ENCODE measurements at places on chromosomes 11 and 22. TPM values are rescaled to one million over a fixed set of nuclear protein-coding genes. Genes with fewer than 3 reads are reported as not detected.

Gene KCNJ11
- total RNA-seq, result 0.28 TPM

Gene KCTD14
- 2.8 TPM for total RNA-seq

Gene RBFOX2
- 143 TPM for total RNA-seq

Gene NLRP6
- 0.33 TPM for total RNA-seq

Gene OSBPL5
- 28.1 TPM for total RNA-seq

Gene RNF169
- 20.3 TPM for total RNA-seq

Gene POLD3
- total RNA-seq, result 16.7 TPM

Gene OR51B5
- total RNA-seq, result not detected

GRCh38 chr22:32044913-32045312 is 1.9 kb downstream of the SLC5A1 start:
- DNase-seq, result no peak

DNA sequence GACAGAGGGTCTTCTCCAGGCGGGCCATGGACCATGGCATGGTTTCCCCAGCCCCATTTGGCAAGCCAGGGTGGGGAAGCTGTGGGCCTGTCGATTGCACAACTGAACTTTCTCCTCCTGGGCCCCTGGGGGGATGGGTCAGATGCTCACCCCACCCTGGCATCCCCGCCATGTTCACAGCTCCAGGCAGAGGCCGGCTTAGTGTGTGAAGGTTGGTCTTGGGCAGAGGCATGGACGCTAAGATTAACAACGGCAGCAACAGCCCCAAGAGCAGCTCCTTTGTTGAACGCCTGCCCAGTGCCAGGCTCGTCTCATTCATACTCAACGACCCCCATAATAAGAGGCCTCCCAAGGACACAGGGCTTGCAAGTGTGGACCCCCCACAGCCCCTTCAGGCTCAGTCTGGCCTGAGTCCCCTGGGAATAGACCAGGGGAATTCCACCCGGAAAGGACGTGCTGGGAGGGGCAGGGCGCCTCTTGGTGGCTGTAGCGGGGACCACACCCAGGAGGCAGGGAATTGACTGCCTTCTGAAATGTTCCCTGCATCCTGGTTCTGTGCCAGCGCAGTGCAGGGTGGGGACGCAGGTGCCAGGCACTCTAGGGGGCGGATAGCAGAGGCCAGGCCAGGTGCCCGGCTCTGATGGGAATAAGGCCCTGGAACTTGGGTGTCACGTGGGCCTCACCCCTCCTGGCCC is 8.3 kb downstream of the TSPO start:
- DNase-seq, result no peak

GRCh38 chr11:128355558-128355957 is 231.8 kb downstream of the ETS1 start:
- no peak for DNase-seq

- DNase-seq, result no peak
Measured at GRCh38 chr11:61713906-61714305, 33.7 kb downstream of the DAGLA start.

DNA sequence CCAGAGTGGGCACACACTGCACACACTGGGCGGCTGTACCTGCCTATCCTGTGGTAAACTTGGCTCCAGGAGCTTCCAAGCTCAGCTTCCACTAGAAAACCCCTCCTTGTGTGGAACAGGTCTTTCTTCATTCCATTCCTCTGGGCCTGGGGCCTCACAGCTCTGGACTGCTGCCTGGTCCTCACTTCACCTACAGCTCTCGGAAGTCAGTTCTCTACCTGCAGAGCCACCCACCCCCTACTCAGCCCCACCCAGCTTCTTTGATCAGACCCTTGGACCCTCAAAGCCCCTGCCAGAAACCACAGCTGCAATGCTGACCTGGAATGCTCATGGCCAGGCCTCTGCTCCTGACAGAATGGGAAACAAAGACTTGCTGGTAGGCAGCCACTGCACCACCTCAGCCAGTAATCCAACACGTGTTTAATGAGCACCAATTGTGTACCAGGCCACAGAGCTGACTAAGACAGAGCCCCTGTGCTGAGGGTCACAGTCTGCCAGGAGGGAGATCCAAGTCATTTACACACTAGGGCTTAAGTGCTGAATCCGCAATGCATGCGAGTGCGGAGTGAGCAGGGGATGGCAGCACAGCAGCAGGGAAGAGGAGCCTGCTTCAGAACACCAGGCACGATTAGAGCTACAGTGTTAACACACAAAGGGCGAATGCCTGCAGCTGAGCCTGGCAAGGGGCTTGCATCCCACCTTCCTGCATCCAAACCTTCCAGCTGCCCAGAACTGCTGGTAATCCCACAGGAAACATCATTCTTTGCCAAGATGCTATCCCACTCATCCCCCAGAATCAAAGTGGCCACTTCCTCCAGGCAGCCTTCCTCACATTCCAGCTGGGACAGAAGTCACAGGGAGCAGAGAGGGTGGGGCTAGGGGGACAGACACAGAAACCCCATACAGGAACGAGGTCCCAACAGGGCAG is 4.6 kb downstream of the GNB1L start:
- DNase-seq, result peak; percentile 50

DNA sequence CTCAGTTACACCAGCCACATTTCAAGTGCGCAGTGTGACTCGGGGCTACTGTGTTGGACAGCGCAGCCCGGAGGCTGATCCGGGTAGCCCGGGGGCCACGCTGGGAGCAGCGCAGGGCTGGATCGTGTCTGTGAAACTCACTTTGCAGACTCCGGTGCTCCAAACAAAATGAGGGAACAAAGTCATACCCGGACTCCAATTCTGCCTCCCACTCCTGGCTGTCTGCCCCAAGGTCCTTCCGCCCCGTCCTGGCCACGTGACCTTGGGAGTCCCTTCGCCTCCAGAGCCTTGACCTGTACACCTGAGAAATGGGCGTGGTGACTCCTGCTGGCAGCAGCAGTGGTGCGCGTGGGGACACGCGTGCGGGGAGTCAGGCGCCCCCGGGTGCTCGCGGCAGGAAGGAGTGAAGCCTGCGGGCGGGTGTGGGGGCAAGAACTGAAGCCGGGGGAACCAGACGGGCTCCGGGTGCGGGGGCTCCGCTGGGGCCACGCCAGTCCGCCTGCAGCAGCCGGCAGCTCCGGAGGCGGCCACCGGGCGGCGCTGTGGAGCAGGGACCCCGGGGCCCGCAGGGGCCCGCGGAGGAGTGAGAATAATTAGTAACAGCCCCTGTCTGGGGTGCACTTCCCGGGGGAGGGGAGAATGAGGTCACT is 42.4 kb downstream of the KCNJ4 start:
- peak; percentile 61 for DNase-seq

DNA sequence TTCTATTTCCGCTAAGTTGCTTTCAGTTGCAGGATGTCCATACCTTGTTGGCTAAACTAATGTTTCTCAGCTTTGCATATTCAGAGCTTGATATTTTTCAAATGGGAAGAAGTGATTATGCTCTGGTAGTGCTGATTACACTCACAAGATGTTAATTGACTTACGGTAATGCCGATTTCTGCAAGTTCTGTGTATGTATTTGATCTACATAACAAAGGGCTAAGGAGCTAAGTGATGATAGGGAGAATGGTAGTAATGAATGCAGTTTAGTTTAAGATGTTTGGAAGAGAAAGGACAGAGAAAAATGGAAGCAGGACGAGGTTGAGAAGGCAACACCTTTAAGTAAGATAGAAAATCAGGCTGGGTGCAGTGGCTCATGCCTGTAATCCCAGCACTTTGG is 61.4 kb downstream of the FAM83F start:
- no peak for DNase-seq

DNA sequence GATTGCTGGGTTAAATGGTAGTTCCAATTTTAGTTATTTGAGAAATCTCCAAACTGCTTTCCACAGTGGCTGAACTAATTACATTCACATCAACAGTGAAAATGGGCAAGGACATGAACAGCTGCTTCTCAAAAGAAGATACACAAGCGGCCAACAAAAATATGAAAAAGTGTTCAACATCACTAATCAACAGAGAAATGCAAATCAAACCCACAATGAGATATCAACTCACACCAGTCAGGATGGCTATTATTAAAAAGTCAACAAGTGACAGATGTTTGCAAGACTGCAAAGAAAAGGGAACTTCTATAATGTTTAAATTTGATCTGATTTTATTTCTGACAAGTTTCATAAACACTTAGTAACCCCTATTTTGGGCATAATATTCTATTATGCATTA is 537.5 kb downstream of the DLG2 start:
- DNase-seq, result no peak

DNA sequence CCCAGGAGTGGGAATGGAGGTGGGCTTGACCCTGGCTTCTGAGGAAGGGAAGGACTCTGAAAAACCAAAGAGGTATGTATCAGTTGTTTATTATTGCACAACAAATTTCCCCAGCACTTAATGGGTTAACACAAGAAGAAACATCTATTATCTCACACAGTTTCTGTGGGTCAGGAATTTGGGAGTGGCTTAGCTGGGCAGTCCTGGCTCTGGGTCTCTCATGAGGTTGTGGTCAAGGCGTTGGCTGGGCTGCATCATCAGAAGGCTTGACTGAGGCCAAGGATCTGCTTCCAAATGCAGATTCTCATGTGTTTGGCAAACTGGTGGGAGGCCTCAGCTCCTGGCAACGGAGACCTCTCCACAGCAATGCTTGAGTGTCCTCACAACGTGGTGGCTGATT is 17.5 kb upstream of the SMIM38 start:
- DNase-seq, result no peak

DNA sequence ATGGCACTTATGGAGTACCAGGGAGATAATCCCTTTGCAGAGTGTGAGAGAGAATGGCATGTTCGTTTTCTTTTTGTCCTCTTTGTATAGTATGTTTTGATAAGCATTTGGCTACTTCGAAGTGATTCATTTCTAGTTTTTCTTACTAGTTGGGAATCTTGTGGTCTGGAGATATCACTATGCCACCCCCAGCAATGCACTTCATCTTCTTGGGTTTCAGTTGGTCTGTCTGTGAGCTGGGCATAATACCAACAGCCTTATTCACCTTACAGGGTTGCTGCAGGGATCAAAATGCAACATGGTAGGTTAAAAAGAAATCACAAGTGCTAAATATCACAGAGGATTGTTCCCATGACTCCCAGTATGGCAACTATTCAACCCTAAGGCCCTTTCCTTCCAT is 387.8 kb upstream of the CADM1 start:
- DNase-seq, result no peak

DNA sequence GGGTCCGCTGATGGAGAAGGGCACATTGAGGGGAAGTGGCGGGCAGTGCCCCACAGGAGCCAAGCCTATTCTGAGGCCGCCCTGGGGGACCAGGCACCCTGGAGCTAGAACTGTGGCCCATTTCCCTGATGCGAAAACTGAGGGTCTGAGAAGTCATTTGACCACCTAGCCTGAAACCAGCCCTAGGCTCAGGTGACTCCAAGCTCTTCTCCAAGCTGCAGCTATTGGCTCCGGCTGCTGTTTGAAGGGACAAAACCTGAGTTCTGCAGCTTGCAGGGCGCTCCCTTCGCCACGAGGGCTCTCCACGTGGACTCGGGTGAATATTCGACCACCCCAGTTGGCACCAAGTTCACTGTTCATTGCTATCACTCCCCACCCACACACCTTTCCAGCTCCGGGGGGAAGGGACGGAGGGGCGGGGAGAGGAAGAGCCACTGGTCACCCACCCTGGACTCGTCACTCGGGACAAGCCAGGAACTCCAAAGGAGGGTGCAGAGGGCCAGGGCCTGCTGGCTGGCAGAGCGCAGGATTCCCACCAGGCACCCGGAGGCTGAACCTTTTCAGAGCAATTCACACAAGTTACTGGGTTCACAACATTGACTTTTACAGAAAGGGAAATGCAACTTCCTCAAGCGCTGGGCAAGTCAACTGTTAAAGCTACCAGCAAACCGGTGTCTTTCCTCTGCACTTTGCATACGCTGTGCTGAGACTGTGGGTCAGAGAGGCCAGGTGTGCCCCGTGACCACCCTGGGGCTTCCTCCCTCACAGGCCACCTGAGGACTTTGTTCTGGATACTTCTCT is 1.1 kb upstream of the RAC2 start:
- DNase-seq, result no peak

DNA sequence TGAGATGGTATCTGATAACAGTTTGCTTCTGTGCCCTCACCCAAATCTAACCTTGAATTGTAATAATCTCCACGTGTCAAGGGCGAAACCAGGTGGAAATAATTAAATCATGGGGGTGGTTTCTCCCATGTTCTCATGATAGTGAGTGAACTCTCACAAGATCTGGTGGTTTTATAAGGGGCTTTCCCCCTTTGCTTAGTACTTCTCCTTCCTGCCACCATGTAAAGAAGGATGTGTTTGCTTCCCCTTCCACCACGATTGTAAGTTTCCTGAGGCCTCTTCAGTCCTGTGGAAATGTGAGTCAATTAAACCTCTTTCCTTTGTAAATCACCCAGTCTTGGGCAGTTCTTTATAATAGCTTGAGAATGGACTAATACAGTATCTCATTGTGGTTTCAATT is 8.5 kb upstream of the OVCH2 start:
- no peak for DNase-seq

DNA sequence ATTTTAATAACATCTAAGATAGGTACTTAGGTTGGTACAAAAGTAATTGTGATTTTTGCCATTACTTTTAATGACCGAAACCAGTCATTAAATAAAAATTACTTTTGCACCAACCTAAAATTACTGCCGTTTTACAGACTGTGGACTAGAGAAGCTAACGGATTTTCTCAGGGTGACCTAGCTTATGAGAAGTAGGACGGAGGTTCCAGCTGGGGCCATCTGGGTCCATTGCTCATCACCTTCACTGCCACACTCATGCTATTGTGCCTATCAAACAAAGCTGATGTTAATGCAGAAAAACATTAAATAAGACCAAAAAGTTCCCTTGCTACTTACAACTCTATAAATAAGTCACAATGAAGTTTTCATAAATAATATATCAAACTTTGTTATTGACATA is 38.9 kb downstream of the GRIA4 start:
- no peak for DNase-seq

DNA sequence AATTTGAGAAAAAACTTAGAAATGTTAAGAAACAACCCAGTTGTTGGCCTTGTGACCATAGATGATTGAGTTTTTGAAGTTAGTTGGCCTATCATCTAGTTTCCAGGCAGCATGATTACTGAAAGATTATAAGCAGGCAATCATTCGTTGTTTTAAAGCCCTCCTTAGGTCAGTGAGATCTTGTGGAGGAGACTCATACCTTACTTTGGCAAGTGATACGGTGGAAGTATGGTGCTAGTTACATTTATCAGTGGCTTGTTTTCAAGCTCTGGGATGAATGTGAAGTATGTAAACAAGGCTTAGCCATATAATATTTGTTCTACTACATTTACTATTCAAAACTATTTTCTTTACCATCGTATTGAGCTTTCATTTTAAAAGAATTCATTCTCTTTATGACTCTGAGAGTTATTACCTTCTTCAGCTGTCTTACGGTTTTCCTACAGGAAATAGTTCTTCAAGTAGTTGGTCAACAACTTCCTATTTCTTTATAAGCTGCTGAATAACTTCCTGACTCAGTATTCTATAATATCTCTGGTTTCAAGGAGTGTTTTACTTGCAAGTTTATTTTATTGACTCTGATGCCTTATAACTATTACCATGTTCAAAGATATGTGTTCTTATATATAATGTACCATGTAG is 7.3 kb downstream of the YAP1 start:
- no peak for DNase-seq

GRCh38 chr11:75639762-75640181 is 29.1 kb downstream of the MAP6 start:
- DNase-seq, result peak; percentile 86

GRCh38 chr22:37079668-37080171 is 28.2 kb downstream of the KCTD17 start:
- DNase-seq, result no peak

GRCh38 chr22:28986366-28986765 is 75.3 kb downstream of the C22orf31 start:
- no peak for DNase-seq
